ENCODE measurements at places on chromosomes 2 and 18.

GRCh38 chr2:237132799-237133198, 47.1 kb downstream of the COPS8 start:
- DNase-seq, result peak; percentile 22

GRCh38 chr2:2876331-2877221, 501.0 kb downstream of the EIPR1 start:
- DNase-seq, result no peak

DNA sequence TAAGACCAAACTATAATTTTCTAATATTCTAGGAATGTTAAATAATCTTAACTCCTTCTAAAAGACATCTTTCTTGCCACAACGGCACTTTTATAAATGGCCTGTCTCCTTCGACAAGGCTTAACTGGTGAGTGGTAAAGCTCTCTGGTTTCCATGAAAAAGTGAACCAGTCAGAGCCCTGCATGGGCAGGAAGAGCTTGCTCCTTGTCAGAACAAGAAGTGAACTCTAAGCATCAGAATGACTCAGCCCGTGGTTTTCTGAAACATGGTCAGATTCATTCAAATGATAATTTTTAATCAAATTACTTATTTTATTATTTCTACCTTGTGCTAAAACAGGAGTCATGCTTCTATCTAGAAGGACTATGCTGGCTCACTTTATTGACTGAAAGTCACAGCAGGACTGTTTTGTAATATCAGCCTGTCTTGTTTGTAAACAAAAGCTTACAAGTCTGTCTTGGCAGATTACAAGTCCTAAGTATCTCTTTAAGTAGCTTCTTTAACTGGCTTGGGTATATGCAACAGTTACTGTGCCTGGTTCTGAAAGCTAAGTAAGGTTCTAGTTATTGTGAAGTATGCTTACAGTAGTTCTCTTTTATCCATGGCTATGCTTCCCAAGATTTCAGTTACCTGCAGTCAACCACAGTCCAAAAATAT, 245.4 kb downstream of the NAPG start:
- DNase-seq, result peak; percentile 35

GRCh38 chr2:40886100-40886499, 434.2 kb upstream of the SLC8A1 start:
- no peak for DNase-seq

DNA sequence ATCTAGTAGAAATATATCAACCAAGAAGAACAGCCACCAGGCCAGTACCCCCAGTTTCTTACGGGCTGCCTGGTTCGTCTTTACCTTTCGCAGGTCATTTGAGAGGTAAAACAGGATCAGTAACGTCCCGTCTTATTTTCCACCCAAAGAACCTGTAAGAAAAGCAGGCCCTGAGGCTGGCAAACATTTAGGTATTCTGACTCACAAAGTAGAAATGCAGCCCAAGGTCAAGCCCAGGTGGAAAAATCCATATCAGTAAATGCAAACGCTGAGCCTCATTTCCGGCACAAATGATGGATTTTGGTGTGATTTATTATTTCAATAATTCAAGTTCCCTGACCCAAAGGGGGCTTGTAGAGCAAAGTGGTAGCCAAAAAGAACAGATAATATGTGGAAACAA, 171.2 kb downstream of the ZNF516 start:
- no peak for DNase-seq

- no peak for DNase-seq
These were observed 26.4 kb downstream of the ST3GAL5 start for GRCh38 chr2:85862426-85862825.

GRCh38 chr2:195498839-195499490, 158.1 kb upstream of the SLC39A10 start:
- DNase-seq, result no peak

GRCh38 chr2:170420961-170421687, 243.2 kb downstream of the MYO3B start:
- no peak for DNase-seq

DNA sequence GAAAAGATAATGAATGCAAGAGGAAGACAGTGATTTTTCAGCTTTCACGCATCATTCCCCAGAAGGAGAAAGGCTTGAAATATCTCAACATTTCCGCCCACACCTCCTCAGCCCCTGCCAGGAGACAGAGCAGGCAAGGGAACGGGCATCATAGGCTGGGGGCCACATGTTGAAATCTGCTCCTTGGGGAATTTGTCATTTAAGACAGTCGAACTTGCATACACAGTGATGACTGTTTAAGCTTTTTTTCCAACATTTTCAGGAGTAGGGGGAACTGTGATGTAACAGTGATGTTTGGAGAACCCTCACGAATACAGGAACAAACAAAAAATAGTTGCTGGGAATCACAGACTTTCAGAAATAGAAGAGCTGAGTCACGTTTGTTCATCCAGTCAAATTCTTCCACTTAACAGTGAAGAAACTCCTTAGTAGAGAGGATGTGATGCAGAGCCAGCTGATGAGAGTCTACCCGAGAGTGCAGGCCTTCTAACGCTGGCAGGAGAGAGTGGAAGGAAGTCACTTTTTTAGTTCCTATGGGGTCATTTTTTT, 266.8 kb downstream of the ALPK2 start:
- DNase-seq, result peak; percentile 98

- DNase-seq, result no peak
These were observed 46.6 kb downstream of the ID2 start for GRCh38 chr2:8728305-8729015.

GRCh38 chr18:74139888-74140287, 7.7 kb downstream of the FBXO15 start:
- peak; percentile 94 for DNase-seq

DNA sequence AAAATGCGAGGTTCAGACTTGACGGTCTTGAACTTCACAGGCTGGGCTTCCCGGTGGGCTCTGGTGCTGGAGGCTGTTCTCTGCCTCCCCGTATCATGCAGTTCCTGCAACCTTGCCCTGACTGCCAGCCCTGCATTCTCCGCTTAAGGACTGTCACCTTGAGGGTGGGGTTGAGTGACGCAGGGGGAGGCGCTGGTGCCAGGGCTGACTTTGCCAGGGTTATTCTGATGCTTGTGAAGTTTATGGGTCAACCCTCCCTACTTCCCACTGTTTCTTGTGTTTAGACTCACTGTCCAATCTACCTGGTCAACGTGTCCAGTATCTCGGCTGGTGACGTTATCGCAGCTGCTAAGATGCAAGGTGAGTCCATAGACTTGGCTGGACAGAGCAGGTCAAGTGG, 37.5 kb upstream of the MAPRE3 start:
- DNase-seq, result no peak

- DNase-seq, result peak; percentile 61
These were observed 197.5 kb downstream of the PDE1A start for GRCh38 chr2:182229297-182229696.

DNA sequence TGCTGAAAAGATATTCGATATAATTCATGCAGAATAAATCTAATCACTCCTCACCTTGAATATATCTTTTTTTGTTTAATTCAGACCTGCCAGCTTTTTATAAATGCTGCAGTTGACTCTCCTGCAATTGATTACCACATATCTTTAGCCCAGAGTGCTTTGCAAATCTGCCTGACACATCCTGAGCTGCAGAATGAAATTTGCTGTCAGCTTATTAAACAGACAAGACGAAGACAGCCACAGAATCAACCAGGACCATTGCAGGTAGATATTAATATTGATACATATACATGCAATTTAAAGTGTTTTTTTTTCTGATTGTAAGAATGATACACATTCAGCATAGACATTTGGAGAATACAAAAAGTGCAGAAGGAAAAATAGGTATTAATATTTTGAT, 35.6 kb upstream of the DYNC2LI1 start:
- no peak for DNase-seq

GRCh38 chr18:54961016-54961423, 1.8 kb upstream of the CCDC68 start:
- peak; percentile 54 for DNase-seq

GRCh38 chr2:189386741-189387140, 54.5 kb upstream of the WDR75 start:
- no peak for DNase-seq

DNA sequence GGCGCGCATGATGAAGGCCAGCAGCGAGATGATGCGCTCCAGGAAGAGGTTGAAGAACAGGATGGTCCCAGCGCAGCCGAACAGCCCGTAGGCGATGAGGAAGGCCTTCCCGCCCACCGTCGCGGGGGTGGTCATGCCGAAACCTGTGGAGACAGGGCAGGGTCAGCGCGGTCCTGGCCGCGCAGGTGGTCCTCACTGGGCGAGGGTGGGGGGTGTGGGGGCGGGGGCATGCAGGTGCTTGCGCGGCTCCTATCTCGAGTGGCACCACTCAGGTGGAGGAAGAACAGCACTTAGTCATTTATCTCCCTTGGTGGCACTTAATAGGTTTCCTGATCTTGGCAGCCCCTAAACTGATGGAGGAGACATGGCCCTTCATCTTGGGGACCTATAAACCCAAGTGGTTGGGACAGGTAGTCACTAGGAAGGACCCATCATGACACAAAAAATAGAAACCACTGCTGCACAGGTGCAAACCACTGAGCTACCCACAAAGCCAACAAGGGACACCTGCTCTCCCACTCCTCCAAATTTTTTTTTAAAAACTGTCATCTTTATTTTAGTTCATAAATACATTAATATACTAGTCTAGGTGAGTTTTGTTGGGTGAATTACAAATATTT, 118.8 kb downstream of the MSH2 start:
- DNase-seq, result no peak

DNA sequence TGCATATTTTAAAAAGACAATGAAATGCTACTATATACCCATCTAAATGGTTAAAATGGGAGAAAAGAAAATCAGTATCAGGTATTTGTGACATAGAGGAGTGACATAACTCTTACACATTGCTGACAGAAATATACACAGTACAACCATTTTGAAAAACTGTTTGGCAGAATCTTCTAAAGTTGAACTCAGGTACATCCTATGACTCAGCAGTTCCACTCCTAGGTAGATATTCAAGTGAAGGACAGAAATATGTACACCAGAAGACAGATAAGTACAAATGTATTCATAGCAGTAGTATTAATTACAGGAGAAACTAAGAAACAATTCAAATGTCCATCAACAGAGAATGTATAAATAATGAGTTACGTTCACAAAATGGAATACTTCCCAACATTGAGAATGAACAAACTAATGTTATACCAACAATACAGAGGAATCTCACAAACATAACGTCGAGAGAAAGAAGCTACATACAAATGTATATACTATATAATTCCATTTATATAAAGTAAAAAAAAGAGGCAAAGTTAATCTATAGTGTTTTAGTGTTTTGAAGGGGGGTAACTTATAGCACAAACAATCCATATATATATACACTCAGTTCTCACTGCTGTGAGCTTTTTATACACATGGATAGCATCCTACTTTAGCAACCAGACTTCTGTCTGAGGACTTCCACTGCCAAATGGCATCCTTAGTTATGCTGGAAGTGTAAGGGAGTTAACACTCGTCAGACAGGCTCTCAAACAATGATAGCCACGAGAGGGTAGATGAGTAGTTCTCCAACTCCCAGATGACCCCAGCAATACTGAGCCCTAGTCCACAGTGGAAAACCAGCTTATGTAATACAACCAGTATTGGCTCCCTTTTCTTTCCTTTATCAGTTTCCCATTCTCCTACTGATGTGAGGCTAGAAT, 172.5 kb downstream of the NBAS start:
- DNase-seq, result no peak

DNA sequence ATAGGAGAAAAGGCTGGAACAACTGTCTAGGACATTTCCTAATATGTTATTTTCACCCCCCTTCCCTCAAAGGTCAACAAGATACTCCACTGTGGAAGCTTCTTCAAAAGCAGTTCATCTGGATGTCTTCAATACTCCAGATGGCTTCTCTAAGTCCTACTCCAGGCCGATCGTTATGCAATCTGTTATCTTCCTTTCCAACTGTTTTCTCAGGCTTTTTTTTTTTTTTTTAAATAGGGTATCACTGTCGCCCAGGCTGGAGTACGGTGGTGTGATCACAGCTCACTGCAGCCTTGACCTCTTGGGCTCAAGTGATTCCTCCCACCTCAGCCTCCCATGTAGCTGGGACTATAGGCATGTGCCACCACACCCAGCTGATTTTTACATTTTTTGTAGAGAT, 26.3 kb downstream of the ATP8B1 start:
- DNase-seq, result no peak
